ENCODE measurements at places on chromosomes 7 and 10.

DNA sequence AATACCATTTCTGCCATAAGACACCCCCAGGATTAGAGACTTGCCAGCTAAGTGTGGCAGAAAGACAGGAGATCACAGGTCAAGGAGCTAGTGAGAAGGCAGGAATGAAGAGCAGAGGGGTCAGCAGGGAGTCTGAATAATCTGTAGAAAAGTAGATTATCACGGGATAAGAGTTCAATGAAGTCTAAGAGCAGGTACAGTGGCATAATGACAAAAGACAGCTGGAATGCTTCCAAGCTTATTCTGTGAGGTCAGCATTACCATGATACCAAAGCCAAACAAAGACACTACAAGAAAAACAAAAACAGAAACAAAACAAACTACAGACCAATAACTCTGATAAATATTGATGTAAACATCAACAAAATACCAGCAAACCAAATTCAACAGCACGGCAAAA, 20.8 kb downstream of the PILRA start:
- DNase-seq = no peak

DNA sequence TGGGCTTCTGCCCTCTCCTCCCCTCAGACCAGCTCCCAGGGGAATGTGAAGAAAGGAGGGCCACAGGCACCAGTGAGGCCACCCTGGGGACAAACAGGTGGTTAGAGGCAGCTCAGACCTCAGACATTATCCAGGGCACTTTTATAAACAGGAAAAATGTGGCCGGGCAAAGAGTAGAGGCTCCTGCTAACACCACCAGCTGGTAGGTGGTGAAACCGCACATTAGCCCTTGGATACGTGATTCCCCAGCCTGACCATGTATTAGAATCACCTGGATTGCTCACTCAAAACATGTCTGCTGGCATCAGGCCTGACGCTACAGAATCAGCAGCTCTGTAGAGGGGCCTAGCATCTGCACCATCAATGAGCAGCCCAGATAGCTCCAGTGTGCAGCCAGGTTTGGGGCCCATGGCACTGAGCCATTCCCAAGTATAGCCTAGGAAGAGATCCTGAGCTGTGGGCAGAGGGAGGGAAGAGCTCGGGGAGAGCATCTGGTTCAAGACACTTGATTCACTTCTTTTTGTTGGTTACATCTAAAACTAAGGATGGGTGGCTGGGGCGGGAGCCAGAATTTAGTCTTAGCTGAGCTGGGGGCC, 37.1 kb downstream of the GPR26 start:
- no peak for DNase-seq

GRCh38 chr10:3867454-3868270, 82.7 kb upstream of the KLF6 start:
- no peak for DNase-seq

GRCh38 chr7:153381275-153382040, 621.9 kb downstream of the ACTR3B start:
- DNase-seq = peak; percentile 16

DNA sequence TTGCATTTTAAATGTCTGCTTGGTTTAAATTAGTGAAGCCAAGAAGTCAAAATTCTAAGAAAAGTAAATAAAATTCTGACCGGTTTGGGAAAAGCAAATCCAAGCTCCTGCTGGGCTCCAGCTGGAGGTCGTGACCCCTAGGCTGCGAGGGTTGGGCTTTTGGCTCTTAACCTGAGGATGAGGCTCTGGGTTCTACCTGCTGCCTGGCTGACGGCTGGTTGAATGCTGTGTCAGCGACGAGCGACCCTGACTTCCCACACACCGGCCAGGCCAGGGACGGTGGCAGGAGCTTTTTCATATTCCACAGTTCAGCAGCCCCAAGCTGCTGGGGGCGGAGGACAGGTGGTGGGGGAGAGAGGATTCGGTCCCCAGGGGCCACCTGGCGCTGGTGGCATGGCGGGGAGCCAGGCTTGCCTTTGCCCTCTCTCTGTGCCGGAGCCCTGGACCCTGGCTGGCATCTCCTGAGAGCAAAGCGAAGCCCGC, 843 bp upstream of the PLPP4 start:
- no peak for DNase-seq

GRCh38 chr10:117747636-117748035, 205.1 kb downstream of the EMX2 start:
- DNase-seq = no peak

- DNase-seq = no peak
Observed at GRCh38 chr10:89861584-89862301, 160.4 kb downstream of the KIF20B start.

DNA sequence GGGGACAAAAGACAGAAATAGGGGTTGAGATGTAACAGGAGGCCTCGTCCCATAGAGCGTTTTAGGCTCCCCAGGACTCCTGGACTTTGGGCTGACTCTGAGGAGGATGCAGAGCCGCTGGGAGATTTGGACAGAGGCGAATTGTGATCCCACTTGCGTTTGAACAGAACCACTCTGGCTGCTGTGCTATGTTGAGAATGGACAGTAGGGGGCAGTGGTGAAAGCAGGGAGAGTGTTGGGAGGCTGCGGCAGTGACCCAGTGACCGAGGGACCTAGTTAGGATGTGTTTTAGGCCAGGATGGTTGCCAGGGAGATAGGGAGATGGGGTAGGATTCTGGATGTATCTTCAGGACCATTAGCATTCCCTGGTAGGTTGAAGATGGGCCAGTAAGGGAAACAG, 271.6 kb downstream of the CCDC3 start:
- no peak for DNase-seq

- no peak for DNase-seq
Observed at GRCh38 chr10:76624470-76624869, 1013.1 kb downstream of the KCNMA1 start.

DNA sequence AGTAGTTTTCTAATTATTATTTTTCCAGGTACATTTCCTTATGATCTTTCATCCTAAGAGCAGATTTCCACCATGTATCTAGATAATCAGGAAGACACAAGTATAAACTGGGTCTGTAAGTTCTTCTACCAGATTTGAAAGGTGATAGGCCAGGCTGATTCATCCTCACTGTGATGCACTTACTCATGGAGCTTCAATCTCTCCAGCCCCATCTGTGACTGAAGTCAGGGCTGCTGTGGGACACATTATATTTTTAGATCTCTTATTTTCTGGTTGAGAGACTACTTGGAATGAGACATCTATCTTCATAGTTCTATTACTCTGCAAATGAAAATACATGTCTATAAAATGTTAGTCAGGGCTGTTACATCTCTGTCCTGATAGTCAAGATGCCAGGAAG, 85.5 kb upstream of the SLC25A13 start:
- DNase-seq = no peak

DNA sequence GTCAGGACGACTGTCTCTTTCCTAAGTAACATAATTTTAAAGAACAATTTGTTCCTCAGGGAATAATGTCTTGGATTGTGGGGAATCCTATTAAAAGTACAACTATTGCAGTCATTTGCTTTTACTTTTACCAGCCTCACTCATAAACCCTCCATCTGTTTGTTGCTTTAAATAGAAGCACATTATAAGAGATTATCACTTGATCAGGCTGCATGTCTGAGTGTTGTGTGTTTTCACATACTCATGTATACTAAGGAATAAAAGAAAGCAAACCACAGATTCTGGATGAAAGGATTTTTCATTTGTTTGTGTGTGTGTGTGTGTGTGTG, 1077.8 kb downstream of the KCNMA1 start:
- DNase-seq = no peak

GRCh38 chr7:33973231-33974015, 68.1 kb downstream of the BMPER start:
- no peak for DNase-seq

GRCh38 chr7:102834466-102834865, 78.3 kb upstream of the LRRC17 start:
- no peak for DNase-seq

GRCh38 chr7:135911099-135911498, 66.1 kb downstream of the MTPN start:
- no peak for DNase-seq

DNA sequence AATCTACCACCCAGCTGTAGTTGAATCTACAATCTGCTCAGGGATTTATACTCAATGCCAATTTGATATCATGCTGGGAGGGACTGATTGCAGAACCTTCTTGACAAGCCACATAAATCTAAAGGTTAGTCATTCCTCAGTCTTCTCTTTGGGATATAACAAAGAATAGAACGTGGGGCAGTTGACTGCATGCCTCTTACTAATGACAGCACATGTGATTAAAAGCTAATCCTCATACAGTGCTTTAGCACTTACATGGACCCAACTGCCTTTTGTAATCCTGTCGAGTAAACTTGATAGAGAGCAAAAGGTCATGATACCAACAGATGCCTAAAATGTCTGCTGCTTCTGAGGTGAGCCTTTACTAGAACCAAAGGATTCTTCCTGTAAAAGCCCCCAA, 12.3 kb downstream of the KLHL7 start:
- peak; percentile 22 for DNase-seq

DNA sequence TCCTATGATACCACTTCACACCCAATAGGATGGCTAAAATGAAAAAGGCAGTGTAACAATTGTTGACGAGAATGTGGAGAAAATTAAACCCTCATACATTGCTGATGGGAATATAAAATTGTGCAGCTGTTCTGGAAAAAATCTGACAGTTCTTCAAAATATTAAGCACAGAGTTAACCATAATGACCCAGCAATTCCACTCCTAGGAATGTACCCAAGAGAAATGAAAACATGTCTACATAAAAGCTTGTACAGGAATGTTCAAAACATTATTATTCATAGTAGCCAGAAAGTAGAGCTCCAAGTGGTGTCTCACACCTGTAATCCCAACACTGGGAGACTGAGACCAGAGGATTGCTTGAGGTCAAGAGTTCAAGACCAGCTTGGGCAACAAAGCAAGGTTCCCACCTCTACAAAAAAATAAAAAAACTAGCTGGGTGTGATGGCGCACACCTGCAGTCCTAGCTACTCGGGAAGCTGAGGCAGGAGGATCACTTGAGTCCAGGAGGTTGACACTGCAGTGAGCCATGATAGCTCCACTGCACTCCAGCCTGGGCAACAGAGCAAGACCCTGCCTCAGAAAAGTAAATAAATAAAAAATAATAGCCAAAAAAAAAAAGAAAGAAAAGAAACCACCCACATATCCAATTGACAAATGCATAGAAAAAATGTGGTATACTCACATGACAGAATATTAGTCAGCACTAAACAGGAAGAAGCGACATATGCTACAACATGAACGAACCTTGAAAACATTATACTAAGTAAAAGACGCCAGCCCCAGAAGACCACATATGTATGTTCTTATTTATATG, 5.0 kb downstream of the RHEB start:
- no peak for DNase-seq

DNA sequence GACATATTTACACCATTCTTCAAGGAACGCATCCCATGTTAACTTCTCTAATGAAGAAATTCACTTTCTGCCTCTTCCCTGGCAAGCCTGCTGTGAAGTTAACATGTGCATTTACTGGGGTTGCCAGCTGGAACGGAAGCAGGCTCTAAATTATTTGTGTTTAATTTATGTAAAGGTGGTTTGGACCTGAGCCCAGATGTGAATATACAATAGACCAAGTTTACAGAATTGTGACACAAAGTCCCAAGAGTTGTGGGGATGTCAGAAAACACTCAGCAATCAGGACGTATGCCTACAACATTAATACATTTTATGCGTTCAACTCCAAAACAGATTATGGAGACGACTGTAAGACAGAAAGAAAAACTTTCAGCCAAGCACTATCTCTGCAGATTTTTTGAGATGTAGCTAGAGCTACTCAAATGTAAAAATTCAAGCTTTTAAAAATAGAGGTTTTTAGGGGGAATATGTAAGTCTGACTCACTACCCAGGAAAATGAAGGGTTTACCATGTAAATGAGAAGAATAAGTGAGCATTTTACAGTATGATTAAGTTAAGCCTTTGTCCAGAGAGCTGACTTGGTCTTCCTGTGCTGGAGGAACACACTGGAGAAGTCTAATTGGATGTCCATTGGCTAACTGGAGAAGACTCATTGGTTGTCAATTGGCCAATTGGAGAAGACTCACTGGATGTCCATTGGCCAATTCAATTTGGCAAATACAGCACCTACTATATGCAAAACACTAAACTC, 19.5 kb downstream of the NRP1 start:
- no peak for DNase-seq

All from adrenal gland (tissue), 19 donors.